ENCODE measurements at places on chromosomes 1 and 21. TPM values are rescaled to one million over a fixed set of nuclear protein-coding genes. Genes with fewer than 3 reads are reported as not detected.
A peak's percentile ranks its signal among the peaks of the same experiment; 100 is the strongest.

OR2AK2 gene
- total RNA-seq: not detected

SLC35F3 gene
- 0.87 TPM for total RNA-seq

MXRA8 gene
- total RNA-seq: 25.8 TPM

H6PD gene
- 54.3 TPM for total RNA-seq

DNA sequence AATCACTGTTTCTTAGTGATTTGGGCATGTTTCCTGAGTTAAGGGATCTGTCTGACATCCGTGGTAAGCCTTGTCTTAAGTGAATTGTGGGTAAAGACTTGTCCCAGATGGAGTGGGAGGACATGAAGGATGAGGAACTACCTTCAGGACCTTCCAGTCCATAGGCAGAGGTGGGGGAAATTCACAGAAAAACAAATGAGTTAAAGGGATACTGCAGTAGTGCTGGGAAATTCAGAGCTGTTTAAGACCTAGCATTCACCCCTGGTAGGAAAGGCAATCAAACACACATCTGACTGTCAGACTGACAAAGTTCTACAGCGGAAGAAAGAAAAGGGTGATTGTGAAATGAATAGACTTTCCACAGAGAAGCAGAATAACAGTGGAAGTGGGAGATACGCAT lies 3.0 kb downstream of the GNAT2 start:
- no peak for DNase-seq

USH2A gene
- total RNA-seq: not detected

PRCC gene
- total RNA-seq: 51.5 TPM

CXADR gene
- 10.7 TPM for total RNA-seq

PPP2R5A gene
- 49.5 TPM for total RNA-seq

DNA sequence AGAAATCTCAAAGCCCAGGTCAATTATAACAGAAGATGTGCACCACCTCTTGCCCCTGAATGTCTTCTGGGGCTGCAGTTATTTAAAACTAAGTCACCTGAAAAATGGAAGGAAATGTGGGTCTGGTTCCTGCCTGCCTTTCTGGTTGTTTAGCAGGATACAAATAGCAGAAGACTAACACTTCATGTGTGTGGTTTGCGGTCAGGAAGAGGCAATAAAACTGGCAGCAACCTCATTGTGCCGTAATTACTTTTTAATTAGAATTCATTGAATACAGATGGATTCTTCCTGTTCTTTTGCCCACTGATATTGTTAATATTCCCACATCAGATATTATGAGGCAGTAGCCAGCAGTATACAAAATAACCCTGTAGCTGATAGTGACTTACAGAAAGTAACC lies 345.7 kb downstream of the ZNF326 start:
- no peak for DNase-seq

GRCh38 chr1:61426254-61426653 lies 298.7 kb downstream of the TM2D1 start:
- no peak for DNase-seq

ELAVL4 gene
- not detected for total RNA-seq

DNA sequence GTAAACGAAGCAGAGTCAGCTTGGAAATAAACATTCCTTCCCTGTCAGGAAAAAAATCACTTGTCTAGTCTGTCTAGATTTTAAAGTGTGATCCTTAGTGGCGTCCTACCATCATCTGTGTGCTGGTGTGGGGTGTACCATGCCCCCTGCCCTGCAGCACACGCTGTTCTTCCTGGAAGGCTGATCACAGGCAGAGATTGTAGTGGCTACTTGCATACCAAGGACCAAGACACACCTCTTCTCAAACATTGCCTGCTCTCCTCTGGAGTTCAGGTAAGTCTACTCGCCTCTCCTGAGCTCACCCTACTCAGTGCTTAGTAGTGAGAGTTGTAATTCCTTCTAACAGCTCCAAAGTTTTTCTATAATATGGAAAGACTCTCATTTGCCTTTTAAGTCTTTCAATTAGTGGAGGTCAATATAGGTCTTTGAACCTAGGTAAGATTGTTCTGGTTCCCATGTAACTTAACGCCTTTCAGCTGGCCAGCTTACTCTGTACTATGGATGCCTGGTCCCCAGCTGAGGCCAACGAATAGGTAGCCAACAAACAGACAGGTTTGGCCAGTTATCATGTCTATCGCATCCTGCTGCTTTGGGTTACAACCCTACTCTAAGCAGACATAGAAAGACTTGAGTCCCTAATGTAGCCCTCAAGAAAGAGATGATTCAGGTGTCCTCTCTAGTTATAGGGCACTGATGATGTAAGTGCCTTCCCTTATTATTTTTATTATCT lies 55.4 kb downstream of the XCL1 start:
- DNase-seq: no peak

LEFTY2 gene
- total RNA-seq: not detected

GRCh38 chr1:170356585-170356984 lies 175.4 kb upstream of the GORAB start:
- no peak for DNase-seq

DNA sequence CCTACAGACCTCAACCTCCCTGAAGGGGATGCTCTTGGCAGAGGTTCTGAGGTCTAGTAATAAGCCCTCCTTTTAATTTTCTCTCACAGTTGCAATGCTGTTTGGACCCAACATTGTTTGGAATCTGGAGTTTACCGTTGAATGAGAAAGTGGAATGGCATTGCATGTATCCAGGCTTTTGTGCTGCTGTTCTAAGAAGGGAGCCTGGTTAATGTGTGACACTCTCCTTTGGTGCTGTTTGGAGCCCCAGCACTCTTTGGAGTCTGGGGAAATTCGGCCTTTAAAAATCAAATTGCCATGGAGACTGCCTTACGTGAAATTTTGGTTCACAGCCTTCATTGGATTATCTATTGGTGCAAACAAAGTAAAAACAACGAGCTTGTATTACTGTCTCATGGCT lies 23.7 kb upstream of the TMEM61 start:
- DNase-seq: no peak

DNAH14 gene
- total RNA-seq: 17.0 TPM

DNA sequence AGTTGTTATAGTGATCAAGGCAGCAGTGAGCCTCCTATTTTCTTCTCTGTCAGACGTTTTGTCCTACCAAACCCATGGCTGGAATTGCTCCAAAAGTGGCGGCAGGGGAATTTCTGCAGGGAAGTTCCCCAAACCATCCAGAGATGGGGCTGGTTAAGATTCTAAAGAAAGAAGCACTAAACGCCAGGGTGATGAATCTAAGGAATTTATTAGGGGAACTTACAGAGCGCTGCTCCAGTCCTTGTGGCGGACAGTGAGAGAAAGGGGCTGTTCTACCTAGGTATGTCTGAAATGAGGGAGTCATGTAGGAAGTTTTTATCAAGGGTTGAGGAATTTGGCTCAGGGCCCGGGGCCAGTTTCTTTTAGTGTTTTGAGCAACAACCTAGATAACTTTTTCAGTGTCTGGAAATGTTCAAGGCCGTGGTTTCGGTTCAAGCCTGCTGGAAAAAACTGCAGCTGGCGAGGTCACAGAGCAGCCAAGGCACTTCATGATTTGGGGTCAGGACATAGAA lies 222.4 kb upstream of the B3GALT2 start:
- peak; percentile 41 for DNase-seq
